ENCODE measurements at places on chromosomes 2 and 18.

GRCh38 chr2:64650296-64650695 is 3.4 kb downstream of the SERTAD2 start:
- no peak for DNase-seq

GRCh38 chr2:236558036-236558435 is 11.6 kb upstream of the ACKR3 start:
- no peak for DNase-seq

GRCh38 chr2:221111739-221112138 is 460.4 kb downstream of the EPHA4 start:
- DNase-seq: no peak

GRCh38 chr18:77121523-77121922 is 11.1 kb downstream of the MBP start:
- no peak for DNase-seq

DNA sequence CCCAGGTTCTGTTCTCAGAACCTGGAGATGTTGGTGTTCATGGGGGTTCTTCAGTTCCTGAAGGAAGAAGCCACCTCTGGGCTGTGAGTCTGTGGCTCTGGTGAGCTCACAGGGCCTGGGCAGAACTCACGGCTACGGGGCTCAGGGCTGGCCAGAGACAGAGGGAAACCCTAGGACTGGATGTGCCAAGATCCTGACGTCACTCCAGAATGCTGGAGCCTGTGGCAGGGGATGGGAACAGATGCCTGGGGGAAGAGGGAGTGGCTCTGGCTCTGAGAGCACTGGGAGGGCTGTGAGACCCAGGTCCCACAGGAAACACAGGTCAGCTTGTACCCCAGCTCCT is at the start of gene OTOF:
Gene OTOF, minus strand, starts transcription at position 214 of the 343 bp plus-strand sequence.
- peak; percentile 84 for DNase-seq

DNA sequence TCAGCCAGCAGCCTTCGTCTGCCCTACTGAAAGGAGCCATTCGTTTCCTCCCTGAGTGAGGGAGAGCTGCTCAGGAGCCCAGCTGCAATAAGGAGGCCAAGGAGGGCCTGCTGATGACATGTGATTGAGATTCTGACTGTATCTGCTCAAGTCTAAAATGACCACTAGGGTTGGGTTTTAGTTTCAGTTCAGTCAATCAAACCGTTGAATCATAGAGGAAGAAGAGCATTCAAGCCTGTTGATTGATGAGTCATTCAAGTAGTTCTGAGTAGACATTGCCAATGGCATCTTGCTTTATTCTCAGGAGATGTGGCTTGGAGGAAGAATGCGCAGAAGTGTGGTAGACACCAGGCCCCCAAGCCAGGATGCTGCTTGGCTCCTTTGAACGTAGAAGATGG is 19.9 kb upstream of the BCL2L11 start:
- DNase-seq: no peak

All from left cardiac atrium (tissue), 4 donors.